Stimulated activated CD4-positive, alpha-beta T cell treated with anti-CD3 and anti-CD28 coated beads, Interleukin-15, amount 100 ng/mL, for 1 hour (primary cell): ENCODE measurements at places on chromosomes 1 and 21.

GRCh38 chr1:29238620-29239002 lies 2.3 kb downstream of the PTPRU start:
- no peak for DNase-seq

DNA sequence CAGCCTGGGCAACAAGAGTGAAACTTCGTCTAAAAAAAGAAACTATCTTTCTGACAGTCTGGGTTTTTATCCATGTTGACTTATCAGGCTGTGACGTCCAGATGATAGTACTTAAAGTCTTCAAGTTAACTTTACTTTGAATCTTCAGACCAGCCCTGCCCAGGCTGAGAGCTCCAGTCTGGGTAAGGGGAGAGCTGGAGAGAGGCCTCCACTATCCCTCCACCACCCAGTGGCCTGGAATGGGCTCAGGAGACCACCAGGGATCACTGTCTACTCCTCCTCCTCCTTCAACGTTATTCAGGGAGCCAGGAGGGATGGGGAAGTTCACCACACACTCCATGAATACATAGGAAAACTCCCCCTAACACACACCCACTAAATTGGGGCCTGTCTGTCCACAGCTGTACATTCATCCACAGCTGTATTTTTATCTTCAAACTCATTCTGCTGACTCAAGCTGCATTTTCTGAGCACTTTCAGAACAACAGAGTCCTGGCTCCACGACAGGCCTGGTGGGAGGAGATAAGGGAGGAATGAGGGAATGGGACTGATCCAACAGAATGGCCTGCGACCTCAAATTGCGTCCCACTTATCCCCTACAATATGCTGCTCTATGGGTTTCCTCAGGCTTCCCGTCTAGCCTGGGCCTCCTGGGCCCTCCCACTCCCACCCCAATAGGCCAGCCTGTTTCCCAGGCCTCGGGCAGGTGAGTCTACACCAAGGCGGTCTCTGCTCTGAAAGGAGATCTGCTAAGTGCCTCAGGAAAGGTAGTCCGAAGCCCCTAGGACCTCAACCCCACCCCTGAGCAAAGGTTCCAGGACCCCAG lies 1.8 kb downstream of the SLC45A3 start:
- no peak for DNase-seq

DNA sequence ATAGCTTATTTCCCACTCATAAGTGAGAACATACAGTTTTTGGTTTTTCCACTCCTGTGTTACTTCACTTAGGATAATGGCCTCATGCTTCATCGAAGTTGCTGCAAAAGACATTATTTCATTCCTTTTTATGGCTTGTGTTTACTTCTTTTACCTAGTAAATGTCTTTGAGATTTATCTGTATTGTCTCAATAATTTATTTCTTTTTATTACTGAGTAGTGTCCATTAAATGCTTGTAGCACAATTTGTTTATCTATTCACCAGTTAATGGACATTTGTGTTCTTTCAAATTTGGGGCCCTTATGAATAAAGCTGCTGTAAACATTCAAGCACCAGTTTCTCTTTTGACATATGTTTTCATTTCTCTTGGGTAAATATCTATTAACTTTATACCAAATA lies 86.0 kb downstream of the UCHL5 start:
- DNase-seq, result no peak

GRCh38 chr1:179714623-179715022 lies 28.5 kb upstream of the FAM163A start:
- DNase-seq, result no peak

GRCh38 chr1:222769181-222769580 lies 32.2 kb downstream of the FAM177B start:
- DNase-seq, result no peak

- DNase-seq, result no peak
These were observed 90.2 kb upstream of the CSF3R start for GRCh38 chr1:36572906-36573305.

GRCh38 chr1:18126616-18127015 lies 19.0 kb downstream of the IGSF21 start:
- DNase-seq, result no peak

DNA sequence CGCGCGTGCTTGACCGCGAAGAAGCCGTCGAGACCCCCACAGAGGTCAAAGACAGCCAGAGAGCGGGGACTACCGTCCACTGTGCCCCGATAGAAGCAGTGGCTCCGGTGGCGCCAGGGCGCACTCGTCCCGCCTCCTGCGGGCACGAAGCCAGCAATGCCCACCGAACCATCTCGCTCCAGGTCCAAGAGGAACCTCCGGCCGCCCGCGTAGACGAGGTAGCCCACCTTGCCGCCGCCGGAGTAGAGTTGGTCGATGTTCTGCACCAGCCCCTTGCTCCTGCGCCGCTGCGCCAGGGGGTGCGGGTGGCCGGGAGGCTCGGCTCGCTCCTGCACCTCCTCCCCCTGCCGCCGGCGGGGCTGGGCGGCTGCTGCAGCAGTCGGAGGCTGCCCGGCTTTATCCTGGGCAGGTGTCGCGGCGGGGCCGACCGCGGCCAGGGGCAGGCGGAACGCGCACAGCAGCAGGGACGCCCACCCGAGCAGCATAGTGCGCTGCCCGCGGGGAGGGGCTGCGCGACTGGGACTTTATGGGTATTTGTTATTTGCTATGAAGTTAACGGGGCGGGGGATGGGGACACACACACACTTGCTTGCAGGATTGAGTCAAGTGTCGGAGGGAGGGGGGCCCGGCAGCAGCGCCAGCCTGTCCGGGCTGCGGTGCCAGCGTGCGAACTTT lies 844 bp downstream of the ADAMTS5 start:
- no peak for DNase-seq

DNA sequence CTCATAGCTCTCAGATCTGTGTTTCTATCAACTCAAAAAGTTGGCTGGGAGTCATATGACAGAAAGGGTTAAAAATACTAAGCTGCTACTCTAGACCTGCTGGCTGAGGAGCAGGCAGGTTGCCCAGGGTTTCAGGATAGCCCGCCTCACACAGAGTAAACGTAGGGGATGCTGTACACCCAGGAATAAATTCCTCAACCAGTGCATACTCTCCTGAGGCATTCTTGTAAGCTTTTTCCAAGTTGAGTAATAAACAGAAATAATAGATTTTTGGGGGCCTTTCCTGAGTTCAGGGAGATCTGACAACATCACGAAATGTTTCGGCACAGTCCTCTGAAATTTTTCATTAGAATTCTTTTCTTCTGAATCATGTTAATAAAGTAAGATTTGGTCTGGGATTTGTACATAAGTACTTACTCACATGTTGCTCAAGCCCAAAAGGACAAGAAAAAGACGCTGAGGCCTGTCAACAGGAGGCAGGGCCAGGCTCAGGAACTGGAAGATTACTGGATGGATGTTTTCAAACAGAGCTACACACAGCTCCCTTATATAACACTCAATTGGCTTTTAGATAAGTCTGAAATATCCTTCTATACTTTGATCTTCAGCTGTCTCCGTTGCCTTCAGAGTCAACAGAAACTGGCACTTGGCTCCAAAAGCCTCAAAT lies 41.0 kb downstream of the TGFBR3 start:
- DNase-seq, result no peak

- DNase-seq, result no peak
These were observed 6.3 kb downstream of the OR14I1 start for GRCh38 chr1:248696261-248696660.

- DNase-seq, result no peak
These were observed 10.0 kb upstream of the RASSF5 start for GRCh38 chr1:206497363-206497762.

GRCh38 chr1:64986903-64987871 lies 20.8 kb upstream of the JAK1 start:
- DNase-seq, result no peak

DNA sequence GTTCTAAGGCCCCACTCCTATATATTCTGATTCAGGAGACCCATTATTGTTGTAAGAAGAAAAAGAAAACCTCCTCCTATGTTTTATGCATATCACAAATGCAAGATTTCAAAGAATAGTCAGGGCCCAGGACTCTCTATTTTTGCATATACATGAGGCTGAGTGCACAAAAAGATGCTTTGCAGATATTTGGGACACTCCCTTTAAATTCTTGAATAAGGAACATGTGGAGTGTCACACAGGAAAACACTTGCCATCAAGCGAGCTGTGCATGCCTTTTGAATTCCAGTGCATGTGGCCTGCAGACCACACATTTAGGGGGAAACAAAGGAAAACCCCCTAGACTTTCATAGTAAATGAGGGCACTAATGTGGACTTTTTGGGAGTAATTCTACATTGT lies 5.6 kb downstream of the MAP3K7CL start:
- DNase-seq, result no peak

DNA sequence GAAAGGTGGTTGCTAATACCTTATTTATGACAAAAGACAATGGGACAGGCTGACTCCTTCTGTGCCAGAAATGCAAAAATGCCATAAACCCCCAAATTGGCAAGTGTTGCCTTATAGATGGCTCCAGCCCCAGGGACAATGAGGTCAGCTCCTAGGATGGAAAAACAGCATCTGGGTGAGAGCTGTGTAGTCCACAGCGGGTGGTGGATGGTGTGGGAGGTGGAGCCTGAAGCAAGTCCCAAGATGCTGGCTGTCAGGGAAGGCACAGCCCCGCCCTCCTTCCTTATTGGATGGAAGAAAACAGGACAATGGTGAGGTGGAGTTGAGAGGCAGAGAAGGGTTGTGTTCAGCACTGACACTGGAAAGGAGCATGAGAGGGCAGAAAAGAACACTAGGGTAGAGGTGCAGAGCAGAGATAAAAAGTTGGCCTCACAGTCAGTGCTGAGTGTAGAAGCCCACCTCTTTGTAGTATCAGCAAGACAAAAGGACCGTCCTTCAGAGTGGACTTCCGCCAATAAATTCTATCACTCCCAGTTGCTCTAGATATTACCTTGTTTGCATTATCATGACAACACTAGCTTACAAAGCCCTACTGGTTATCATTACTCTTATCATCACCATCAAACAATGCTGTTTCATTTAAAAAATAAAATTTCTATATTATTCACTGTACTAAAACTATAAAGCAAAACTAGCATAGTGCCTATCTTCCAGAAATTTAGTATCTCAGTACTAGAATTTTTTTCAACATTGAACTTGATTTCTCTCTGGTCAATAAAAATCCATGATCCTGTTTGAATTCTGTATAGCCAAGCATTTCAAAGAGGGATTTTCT lies 3.7 kb upstream of the SDE2 start:
- no peak for DNase-seq

DNA sequence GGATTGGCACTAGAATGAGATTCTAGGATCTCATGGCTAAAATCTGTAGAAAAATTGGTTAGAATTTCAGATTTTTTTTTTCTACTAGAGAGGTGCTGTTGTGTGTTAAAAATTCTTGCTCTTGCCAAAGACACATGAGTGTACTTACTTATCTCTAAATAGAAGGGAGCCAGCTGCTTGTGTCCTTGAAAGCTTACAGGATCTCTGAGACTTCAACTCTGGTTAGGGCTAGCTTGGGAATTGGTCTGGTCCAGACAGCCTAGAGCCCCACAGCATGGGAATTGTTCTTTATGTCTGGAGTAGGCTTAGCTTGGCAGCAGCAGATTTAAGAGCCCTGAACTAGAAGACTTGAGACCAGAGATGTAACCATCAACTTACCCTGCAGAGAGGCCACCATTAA lies 37.3 kb downstream of the MACO1 start:
- no peak for DNase-seq

GRCh38 chr1:201602413-201603265 lies 63.7 kb downstream of the NAV1 start:
- no peak for DNase-seq

- no peak for DNase-seq
These were observed 149.5 kb downstream of the SLC30A10 start for GRCh38 chr1:219778793-219779369.

DNA sequence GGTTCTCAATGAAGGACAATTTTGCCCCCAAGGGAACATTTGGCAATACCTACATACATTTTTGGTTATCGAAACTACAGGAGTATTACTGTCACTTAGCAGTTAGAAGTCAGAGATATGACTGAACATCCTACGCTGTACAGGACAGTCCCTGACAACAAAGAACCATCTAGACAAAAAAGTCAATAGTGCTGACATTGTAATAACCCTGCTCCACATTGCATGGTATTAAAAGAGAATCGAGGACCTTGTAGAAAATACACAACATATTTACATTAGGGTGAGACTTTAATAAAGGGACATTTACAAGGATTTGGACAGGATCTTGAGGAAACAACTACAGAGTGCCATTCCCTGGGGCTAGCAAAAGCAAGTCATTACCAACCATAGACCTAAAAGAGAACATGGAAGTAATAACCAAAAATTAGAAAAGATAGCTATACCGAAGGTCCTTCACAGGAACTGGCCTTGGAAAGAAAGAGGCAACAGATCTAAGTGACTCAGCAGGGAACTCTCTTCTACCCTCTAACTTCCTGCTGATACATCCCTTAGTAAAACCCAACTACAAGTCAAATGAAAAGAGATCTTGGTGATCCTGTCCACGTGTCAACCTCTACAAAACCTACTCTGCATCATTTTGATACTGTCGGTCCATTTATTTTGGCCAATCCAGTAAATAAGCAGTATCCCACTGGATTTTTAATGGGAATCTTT lies 40.2 kb downstream of the ANGPTL3 start:
- DNase-seq, result no peak

GRCh38 chr1:5994713-5995621 lies 2.7 kb upstream of the NPHP4 start:
- DNase-seq, result no peak

GRCh38 chr1:205782627-205783432 lies 7.5 kb upstream of the RAB29 start:
- DNase-seq, result no peak

DNA sequence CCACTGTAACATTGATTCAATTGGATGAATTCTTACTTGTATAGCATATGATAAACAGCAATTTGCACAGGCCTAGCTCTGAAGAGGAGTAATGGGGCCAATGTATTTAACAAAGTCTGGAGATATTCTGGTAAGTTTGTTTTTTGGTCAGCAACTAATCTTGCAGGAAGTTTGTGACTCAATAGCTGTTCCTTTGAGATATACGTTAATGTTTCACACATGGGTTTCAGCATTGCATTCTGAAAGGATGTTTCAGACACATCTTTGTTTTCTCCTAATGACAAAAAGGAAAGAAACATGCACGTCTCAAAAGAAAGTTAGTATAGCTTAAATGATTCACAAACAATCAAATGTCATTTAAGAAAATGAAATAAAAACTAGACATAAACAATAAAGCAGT lies 49.0 kb downstream of the LTN1 start:
- no peak for DNase-seq

DNA sequence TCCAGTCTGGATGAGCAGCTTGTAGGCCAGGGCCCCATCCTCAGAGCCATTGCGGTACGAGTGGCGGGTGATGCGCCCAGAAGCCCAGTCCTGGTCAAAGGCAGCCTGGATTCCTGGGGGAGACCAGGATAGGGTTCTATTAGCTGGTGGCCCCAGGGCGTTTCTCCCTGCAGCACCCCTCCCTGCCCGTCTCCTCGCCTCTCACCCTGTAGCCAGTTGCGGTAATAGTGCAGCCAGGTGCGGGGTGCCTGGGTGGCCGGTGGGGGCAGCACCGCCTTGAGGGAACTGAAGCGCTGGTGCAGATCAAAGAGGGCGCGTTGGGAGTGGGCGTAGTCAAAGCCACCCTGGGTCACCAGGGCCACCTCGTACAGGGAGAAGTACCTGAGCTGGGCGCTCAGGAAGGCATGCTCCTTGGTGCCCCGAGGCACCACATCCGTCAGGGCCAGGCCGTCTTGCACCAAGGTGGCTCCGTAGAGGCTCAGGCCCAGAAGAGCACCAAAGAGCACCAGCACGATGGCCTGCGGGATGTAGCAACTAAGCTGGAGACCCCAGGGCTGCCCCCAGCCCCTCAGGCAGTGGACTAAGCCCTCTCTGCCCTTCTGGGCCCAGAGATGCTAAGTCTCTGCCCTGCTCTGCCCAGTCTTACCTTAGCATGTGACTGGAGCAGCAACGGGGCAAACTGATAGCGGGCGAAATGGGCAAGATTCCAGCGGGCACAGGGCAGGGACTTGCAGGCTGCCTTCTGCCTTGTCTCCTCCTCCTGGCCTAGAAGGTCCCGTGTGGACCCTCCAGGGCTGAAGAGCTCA lies 15.7 kb downstream of the PTCH2 start:
- no peak for DNase-seq
